ENCODE measurements at places on chromosomes 3 and 15.

DNA sequence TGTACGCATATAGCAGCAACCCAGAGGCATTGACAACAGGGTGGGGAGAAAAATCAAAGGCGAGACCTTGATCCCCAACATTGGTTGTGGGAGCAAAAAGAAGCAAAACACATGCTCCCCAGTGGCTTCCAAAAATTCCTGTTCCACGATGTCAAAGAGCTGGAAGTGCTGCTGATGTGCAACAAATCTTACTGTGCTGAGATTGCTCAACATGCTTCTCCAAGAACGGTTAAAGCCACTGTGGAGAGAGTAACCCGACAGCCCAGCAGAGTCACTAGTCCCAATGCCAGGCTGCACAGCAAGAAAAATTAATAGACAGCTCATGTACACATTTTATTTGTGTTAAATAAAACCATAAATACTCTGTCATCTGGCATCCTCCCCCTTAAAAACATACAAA lies 179.9 kb upstream of the PFN2 start:
- DNase-seq = no peak

DNA sequence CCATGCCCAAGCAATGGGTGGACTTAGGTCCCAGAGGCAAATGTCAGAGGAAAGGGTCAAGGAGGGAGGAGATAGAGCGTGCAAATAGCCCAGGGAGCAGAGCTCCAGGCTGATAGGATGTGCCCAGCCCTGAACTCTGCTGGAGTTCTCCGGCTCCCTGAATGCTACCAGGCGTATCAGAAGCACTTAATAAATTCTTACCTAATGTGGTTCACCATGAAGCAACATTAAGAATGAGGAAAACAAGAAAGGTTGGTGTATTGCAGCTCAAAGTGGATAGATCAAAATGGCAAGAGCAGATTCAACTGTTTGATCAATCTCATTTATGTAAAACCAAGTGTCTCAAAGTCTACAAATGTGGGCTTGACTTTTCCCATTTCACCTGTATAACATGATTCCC lies 38.3 kb downstream of the PXYLP1 start:
- no peak for DNase-seq

DNA sequence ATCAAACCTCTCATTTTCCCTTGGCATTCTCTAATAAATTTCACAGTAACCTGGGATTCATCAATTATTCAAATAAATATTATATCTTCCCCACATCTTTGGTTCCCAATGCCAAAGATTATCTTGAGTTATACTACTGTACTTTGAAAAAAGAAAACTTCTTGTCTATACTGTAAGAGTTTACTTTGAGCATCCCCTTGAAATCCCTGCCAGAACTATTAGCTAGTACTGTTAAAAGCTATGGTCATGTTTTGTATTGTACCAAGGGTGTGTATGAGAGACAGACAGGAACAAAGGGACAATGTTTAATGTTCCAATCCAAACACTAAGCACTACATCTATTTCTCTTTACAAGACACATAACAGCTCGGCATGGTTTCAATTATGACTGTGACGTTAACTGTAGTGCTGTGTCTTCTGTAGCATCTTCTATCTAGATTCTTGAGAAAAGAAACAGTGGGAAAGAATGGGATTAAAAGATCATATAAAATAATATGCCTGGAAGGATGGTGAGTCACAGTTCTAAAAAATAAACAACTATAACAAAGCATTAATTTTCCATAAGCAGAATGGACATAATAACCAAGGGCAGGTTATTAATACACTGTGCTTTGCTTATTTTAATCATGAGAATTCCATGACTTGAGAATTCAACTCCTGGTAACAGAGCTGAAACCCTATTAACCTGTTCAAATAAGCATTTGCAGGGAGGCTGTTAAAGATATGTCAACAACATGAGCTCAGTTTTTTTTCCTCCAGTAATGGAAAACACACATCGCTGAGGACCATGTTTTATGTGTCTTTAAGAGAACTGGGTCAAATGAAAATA lies 71.1 kb downstream of the ALDH1A2 start:
- DNase-seq = peak; percentile 60

GRCh38 chr3:180274536-180274935 lies 237.8 kb upstream of the PEX5L start:
- DNase-seq = no peak

DNA sequence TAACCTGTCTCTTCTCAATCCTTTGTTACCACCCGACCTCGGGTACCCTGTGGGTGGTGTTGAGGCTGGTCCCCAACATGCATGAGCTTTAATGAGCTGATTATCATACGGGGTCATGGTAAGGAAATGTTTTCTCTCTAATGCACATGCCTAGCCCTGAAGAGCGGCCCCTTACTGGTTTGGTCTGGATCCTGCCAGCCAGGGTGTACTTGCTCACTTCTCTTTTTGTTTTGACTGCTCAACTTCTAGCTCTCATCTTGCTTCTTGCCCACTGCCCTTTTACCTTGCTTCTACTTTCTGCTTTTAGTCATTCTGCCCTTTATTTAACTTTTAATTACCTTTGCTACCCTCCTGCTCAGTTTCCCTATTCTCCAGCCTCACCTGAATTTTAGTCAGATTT lies 44.3 kb upstream of the ACAD9 start:
- no peak for DNase-seq

DNA sequence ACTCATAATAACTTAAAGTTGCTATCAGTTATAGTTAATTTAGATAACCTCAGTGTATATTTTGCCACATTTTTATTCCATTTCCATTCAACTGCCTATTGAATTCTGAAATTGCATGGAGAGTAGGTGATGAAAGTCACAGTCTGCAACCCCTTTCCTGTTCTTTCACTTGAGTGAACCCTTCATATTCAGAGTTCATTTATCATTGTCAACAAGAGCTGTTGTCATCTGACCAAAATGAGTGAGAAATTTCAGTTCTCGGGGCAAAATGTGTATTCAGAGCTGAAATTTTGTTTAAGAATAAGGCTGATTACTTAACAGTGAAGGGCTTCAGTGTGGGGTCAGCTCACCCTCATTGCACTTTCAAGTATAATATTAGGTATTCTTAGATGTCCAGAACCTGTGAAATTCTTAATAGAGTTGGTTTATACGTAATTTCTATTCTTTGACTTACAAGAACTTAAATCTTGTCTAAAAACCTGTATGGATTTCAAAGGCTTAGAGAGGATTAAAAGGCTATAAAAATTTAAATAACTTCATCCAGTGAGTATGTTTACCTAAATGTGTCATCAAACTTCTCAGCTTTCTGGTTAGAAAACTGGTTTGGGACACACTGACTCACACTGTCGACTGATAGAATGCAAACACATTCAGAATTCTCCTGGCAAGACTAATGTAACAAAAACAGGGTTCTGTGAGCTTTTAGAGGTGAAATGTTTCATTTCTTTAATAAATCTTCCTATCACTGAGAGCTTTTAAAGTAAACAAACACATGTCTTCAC lies 92.2 kb downstream of the CMSS1 start:
- peak; percentile 17 for DNase-seq

- DNase-seq = no peak
Measured at GRCh38 chr3:151726016-151726415, 7.7 kb upstream of the AADACL2 start.

All from brain pericyte (primary cell).